ENCODE measurements at places on chromosomes 7 and 10.

DNA sequence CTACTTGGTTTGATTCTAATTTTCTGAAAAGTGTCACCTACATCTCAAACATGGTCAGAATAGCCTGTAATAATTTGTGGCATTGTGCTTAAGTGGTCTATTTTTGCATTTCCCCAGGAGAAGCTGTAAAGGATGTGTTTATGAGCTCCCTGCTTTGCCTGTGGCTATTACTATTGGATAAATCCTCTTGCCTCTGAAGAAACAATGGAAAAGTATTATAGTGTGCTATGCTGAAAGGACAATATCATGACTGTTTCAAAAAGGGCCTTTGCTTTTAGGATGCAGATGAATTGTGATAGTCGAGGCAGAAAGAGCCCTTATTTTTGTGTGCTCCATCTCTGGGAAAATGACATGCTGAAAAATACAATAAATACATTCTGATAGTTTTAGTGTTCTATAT is 94.1 kb upstream of the ARMC3 start:
- no peak for DNase-seq

- no peak for DNase-seq
Measured at GRCh38 chr7:19133886-19134285, 11.3 kb downstream of the FERD3L start.

DNA sequence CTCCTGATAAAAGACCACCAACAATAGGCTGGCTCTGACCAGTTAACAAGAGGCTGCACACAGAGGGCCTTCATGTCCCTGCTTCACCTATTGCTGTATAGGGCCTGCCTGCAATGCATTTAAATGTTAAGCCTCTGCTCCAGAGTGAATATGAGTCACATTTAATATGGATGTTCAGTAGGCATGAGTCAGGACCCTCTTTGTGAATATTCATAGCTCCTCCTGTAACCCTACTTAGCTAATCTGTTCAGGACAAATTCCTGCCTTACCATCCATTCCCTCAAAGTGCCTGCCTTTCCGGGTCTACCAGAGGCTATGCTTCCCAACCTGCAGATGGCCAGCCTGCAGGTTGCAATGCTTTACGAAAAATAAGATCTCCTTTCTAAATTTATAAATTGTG is 32.5 kb downstream of the ARHGAP22 start:
- DNase-seq = no peak

- no peak for DNase-seq
Measured at GRCh38 chr7:68697796-68698280, 900.4 kb upstream of the AUTS2 start.

GRCh38 chr10:110919349-110919931 is at the start of gene SHOC2:
Gene SHOC2, plus strand, starts transcription at chr10:110919604. Its CDS starts 44,755 bp downstream, at chr10:110964359.
- no peak for DNase-seq
